ENCODE measurements at places on chromosomes 7 and 10.

DNA sequence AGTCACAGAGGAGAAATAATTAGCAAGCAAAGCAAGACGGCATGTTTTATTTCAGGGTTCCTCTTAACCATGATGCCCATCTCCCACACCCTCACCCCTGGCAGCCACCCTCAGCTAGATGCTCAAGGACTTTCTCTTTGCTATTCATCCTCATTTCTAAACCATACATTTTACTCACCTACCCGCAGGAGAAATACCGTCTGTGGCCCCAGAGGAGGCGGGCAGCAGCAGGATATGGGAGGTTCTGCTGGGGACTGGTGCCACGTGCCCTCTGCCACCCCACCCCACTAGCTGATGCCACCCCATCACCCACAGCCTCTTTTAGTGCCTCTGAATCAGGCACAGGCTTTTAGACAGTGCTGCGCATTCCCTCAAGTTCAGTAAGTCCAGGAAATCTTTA, 168.7 kb upstream of the ITGB1 start:
- no peak for DNase-seq

DNA sequence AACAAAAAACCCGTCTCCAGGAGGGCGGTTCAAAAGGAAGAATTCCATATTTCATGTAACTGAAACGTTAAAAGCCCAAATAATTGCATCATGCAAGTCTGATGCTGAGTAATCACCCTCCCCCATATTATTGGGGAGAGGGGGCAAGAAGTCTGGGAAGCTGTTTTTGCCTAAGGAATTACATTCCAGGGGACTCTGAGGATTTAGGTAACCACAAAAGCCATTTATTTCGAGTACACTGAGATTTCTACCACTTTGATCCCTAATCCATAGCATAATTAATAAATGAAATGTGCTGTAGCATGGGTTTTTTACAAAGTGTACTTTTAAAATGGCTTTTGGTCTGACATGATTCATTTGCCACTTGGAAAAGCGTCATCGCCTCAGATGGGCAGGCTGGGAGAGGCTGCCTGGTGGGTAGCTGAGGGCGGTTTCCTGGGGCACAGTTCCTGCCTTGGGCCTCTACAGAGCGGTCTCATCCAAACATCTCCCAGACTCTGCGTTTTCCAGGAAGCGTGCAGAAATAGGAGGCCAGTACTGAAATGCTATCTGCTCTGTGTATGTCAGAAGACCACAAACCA, 106.5 kb downstream of the TCF7L2 start:
- peak; percentile 94 for DNase-seq

DNA sequence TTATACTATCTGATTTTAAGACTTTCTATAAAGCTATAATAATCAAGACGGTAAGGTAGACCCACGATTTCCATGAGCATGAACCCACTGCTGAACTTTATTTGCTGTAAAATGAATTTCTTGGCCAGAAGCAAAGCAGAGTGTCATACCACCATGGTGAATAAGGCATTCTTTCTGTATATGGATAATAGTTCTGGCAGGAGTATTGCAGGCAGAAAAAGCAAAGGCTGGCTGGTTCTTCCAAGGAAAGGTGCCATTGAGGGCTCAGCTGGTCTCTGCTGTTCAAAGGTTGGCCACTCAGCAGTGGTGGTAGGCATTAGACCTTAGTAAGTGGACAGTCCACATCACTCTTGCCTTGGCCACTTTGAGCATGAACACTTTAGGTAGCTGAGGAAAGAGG, 104.1 kb upstream of the KCNMA1 start:
- no peak for DNase-seq

- DNase-seq = no peak
Observed at GRCh38 chr7:36055207-36055606, 97.8 kb upstream of the EEPD1 start.

- no peak for DNase-seq
Observed at GRCh38 chr10:43265799-43266721, 805 bp downstream of the RASGEF1A start.

- no peak for DNase-seq
Observed at GRCh38 chr7:1781369-1781768, 111.3 kb downstream of the ELFN1 start.

GRCh38 chr10:76903387-76903945, 734.1 kb downstream of the KCNMA1 start:
- no peak for DNase-seq

GRCh38 chr10:52074505-52075026, 239.5 kb upstream of the DKK1 start:
- no peak for DNase-seq

DNA sequence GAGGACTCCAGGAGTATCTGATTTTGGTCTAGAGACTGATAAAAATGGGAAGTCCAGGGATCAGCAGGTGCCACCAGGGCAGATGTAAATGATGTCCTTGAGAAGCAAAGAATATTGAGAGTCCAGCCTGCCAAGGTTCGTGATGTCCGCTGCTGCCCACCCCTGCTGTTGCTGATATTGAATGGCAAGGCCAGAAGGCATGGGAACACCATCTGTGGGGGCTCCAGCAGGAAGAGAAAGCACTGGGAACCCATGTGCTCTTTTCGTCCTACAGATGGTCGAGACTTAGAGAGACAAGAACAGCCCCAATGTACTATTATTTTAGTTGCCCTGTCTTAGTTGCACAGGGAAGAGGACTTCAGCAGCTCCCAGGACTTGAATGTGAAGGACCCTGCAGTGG, 363.9 kb downstream of the GALNT17 start:
- DNase-seq = no peak

DNA sequence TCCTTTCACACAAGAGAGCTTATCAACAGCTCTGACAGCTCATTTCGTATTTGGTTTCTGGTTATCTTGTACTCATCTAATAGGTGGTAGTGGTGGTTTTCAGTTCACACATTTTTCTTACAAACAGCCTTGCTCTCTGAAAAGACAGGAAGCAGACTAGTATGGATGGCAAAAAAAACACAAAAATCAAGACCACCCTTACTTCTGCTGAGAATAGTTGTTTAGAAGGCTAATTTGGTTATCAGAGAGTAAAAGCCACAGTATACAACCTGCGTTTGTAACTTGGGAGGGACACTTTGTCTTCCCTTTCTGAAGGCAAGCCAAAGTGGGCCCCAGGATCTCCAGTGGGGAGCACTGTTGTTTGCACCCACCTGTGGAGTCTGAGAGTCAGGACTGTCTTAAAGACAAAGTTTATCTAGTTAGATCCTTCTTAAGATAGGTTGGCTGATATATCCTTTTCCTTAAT, 68.0 kb downstream of the PIP4K2A start:
- no peak for DNase-seq

DNA sequence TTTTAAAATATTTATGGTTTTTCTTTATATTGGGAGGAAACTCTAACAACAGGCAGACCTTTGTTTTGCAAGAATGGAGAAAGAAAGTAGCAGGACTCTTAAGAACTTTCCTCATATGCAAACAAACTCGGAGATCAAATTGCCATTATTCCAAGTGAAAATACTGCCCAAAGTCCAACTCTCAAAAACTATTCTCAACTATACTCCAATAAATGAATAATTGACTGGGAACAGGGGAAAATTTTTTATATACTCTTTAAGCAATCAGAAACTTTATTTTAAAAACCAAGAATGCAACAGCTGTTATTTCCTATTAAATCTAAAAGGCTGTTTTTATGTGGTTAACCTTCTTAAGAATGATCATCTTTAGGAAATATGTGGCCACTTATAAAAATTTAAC, 101.9 kb downstream of the COL28A1 start:
- no peak for DNase-seq

DNA sequence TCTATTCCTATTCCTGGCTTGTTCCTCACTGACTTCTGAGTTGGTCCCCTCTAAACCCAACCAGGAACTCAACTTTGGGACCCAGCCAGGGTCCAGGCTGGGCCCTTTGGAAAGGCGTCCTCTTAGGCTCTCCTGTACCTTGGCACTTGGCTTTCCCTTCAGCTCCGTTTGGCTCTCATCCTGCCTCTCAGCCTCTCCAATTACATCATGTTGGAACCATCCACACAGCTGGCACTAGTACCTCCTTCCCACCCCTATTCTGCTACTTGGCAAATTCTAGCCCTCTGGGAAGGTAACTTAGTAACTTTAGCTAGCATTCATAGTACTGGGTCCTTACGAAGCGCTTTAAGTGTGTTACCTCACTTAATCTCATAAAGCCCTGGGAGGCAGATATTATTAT, 205.3 kb upstream of the HABP2 start:
- no peak for DNase-seq

DNA sequence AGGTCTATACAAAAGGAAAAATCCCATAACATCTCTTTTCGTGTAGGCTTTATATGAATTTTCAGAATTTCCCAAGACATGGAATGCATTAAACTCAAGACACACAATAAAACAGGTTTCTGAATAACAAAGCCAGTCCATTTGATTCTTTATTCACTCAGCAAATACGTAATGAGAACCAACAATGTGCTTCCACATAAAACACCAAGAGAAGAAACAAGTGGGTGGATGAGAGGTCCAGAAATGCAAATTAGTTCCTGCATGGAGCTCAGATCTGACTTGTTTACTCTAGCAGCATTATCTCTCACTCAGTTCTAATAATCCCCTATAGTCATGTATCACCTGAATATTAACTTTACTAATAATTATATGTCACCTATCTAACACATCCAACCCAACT, 249.5 kb downstream of the LRRTM3 start:
- no peak for DNase-seq

DNA sequence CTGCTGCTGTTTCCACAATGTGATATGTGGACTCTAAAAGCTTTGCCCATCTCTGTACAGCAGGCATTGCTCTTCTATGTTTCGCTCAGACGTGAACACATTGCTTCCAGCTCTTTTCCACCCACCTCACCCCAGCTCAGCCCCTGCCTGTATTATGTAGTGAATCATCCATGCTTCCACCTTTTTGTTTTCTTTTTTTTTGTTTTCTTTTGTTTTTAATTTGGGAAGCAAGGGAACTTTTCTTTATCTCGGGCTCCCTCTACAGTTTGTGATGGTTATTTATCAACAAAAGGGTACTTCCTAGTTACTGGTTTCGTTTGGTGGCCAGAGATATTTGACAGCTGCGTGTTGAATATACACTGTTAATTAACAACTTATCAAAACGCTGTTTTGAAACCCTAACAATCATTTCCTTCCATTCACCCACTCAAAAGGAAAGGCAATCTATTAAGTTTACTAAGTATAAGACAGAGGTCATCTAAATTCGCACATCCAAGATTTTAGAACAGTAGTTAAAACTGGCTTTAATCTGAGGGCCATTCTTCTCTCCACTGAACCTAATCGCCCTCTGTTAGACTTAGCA, 127.9 kb upstream of the STK17A start:
- no peak for DNase-seq

DNA sequence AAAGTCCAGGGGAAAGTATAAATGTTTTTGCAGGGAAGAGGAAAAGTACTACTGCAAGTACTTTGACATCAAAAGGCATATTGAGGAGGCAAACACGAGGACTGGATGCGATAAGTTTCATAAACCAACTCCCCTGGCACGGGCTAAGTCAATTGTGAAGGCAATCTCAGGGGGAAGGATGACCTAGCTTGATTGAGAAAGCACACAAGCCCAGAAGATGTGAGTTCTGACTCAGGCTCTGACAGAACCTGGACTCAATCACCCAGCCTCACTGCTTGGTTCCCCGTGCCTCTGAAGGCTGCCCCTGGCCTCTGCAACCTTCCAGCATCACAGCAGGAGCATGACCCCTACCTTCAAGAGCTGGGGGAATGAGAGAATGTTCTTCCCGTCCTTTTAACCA, 93.2 kb upstream of the ZNF438 start:
- no peak for DNase-seq
